ENCODE measurements at places on chromosomes 7 and 10. TPM values are rescaled to one million over a fixed set of nuclear protein-coding genes. Genes with fewer than 3 reads are reported as not detected.

The ELN gene
- total RNA-seq = 16.6 TPM

The SEMA3A gene
- 4.6 TPM for total RNA-seq

The SPDYE16 gene
- total RNA-seq = not detected

The IFIT1B gene
- total RNA-seq = not detected

The MKRN1 gene
- 66.4 TPM for total RNA-seq

The MACROH2A2 gene
- total RNA-seq = 32.0 TPM

- no peak overlapping the region for H3K27ac ChIP-seq
- peaks cover 6% of the 10 kb centered on the region for H3K36me3 ChIP-seq
- no peak overlapping the region for H3K4me3 ChIP-seq
- no peaks in the 10 kb centered on the region for H3K27me3 ChIP-seq
- no peak for DNase-seq
Observed at GRCh38 chr7:149731207-149731955, 42.0 kb downstream of the ZNF467 start.

DNA sequence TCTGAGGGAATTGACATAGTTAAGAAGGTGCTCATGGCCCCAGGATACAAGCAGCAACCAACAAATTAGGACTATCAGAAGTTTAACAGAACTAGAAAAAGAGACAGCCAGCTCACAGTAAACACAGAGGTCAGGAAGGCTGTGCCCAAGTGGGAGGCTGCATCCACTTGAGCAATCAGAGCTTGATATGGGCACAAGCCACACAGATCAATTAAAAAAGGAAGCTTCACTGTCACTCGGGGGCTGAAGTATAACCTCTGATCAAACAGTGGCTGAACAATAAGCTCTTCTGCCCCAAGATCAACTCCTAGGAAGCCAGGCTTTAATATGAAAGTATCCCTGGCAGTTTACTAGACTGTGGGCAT lies 40.0 kb downstream of the ZNF438 start:
- H3K27ac ChIP-seq = no peak overlapping the region
- no peaks in the 10 kb centered on the region for H3K27me3 ChIP-seq
- no peaks in the 10 kb centered on the region for H3K4me1 ChIP-seq
- no peak overlapping the region for H3K4me3 ChIP-seq

- peaks cover 5% of the 10 kb centered on the region for H3K4me1 ChIP-seq
- no peaks in the 10 kb centered on the region for H3K27me3 ChIP-seq
- no peak for DNase-seq
Observed at GRCh38 chr7:43921423-43921822, 4.8 kb upstream of the UBE2D4 start.

DNA sequence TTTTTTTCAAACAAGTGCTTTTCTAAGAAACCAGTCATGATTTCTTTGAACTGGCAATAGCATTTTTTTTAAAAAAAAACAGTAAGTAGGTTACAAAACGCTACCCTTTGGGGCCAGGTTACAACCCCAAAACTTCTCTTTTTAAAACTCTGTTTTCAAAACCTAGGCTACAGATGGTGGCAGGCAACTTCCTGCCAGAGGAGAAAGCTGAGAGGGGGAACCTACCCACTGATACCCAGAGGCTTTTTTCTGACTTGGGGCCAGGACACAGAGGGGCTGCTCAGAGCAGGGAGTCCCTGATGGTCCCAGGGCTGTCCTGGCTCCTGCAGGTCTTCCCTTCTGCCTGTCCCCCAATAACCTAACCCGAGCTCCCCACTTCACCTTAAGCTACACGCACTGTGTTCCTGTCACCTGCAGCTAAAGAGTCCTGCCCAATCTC lies 6.9 kb downstream of the STN1 start:
- DNase-seq = no peak
- H3K4me1 ChIP-seq = peaks cover 20% of the 10 kb centered on the region
- H3K27ac ChIP-seq = peak overlapping the region; percentile 64
- H3K27me3 ChIP-seq = no peaks in the 10 kb centered on the region

DNA sequence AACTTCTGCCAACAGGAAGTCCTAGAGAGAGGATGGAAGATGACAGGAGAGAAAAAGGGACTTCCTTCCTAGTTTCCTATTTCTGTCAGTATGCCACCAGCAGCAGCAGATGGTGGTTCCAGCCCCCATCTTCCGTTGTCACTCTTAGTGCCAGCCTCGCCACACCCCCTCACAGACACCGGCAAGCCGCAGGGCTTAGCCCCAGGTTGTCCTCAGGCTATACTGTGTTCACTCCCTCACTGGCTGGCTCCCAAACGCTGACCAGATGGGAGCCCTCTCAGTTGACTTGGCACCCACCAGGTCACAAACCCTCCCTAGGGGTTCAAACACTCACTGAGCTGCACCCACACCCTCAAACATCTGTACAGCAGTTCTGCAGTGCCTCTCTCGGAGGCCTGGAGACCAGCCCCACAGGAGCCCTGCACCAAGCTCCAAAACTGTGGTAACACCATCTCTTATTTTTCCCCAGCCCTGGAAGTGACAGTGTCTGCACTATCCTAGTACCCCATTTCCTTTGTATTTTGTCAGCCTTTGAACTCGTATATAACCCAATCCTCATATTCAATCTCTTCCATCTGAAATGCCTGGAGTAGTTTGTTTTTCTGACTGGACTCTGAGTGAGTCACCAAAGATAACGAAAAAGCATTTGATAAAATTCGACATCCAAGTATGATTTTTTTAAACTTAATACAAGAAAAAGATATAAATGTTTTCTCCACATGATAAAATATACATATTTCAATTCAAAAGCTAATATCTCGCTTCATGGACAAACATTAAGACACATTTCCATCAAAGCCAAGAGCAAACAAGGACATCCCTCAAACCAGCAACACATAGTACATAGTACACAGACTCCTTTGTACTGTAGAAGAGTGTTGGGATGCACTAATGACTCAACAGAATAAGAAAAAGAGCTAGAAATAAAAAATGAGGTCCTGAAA lies 34.5 kb downstream of the SMURF1 start:
- H3K36me3 ChIP-seq = no peaks in the 10 kb centered on the region
- H3K4me1 ChIP-seq = peaks cover 8% of the 10 kb centered on the region
- H3K4me3 ChIP-seq = no peak overlapping the region

DNA sequence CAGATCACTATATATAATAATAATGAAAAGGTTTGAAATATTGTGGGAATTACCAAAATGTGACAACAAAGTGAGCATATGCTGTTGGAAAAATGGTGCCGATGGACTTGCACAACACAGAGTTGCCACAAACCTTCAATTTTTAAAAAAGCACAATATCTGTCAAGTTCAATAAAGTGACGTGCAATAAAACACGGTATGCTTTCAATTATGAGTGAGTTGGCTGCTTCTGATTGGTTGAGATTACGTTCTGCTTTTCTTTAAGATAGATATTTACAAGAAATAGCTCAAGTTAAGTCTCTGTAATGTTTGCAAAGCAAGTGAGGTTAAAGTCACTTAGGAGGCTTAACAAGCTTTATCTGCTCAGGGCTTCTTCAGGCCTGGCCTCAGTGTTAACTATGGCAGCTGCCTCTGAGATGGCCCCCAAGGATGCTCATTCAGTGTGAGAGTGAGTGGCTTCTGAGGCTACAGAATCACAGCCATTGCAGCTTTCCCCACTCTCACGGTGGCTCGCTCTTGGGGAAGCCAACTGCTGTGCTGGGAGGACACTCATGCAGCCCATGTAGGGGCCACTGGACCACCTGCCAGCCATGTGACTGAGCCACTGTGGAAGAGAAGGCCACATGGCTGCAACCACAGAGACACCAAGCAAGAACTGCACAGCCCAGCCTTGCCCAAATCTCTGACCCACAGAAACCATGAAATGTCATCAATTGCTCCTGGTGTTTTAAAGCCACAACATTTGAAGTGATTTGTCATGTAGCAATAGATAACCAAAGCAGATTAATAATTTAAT lies 78.3 kb upstream of the TMEM72 start:
- H3K36me3 ChIP-seq = no peaks in the 10 kb centered on the region
- no peak overlapping the region for H3K27ac ChIP-seq
- H3K4me1 ChIP-seq = no peaks in the 10 kb centered on the region
- no peaks in the 10 kb centered on the region for H3K27me3 ChIP-seq

DNA sequence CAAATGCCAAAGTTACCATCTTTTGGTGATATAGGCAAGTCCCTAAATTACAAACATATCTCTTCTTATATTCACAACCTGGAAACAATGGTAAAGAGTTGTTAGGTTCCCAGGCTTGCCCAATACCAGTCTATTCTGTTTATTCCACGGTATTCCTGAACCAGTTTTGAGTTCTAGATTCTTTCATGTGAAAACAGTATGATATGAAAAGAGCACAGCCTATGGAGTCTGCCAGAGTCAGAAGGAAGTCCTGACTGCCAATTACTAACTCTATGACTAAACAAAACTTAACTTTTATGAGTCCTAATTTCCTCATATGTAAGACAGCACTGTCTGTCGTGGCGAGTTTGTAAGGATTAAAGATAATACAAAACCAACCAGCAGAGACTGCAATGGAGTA lies 5.6 kb downstream of the ABI1 start:
- no peaks in the 10 kb centered on the region for H3K36me3 ChIP-seq
- no peaks in the 10 kb centered on the region for H3K27me3 ChIP-seq
- H3K4me1 ChIP-seq = peaks cover 73% of the 10 kb centered on the region
- peak overlapping the region; percentile 72 for H3K27ac ChIP-seq
- H3K4me3 ChIP-seq = no peak overlapping the region

DNA sequence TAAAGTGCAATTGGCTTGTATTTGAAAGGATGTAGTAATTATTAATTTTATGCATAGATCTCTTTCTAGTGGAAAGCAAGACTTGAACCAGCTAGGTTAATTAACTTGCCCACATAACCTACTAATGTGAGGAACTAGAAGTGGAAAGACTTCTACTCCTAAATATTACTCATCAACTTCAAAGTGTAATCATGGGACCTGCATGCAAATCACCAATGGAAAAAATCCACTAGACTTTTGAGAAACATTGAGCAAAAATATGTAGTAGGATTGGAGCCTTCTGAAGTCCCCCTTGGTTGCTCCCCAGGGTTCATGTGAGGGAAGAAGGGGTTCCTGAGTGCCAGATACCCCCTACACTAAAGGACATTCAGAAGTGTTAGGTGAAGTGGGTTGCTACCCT lies 240.2 kb downstream of the PTEN start:
- no peaks in the 10 kb centered on the region for H3K27me3 ChIP-seq
- no peak overlapping the region for H3K27ac ChIP-seq
- no peaks in the 10 kb centered on the region for H3K4me1 ChIP-seq

- H3K27ac ChIP-seq = no peak overlapping the region
- no peaks in the 10 kb centered on the region for H3K4me1 ChIP-seq
- no peak overlapping the region for H3K4me3 ChIP-seq
- H3K36me3 ChIP-seq = no peaks in the 10 kb centered on the region
- H3K27me3 ChIP-seq = no peaks in the 10 kb centered on the region
Observed at GRCh38 chr10:7329219-7329618, 81.6 kb downstream of the SFMBT2 start.

DNA sequence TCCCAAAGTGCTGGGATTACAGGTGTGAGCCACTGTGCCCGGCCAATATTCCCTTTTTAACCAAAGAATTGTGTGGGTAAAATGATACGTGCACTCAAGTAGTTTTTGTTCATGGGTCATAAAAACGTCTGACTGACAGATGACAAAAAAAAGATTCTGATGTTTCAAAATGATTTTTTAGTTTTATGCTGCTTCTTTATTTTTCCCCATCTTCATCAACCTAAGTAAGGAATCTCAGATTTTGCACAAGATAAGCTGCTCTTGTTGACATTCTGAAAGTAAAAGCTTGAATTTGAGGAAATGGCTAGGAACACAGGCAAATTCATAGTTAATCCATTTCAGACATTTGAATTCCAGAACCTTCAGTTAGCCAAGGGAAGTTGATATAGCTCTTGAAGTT lies 526.1 kb upstream of the NRP1 start:
- no peaks in the 10 kb centered on the region for H3K36me3 ChIP-seq
- DNase-seq = no peak
- H3K4me3 ChIP-seq = no peak overlapping the region
- H3K27ac ChIP-seq = no peak overlapping the region
- H3K4me1 ChIP-seq = no peaks in the 10 kb centered on the region
- no peaks in the 10 kb centered on the region for H3K27me3 ChIP-seq

DNA sequence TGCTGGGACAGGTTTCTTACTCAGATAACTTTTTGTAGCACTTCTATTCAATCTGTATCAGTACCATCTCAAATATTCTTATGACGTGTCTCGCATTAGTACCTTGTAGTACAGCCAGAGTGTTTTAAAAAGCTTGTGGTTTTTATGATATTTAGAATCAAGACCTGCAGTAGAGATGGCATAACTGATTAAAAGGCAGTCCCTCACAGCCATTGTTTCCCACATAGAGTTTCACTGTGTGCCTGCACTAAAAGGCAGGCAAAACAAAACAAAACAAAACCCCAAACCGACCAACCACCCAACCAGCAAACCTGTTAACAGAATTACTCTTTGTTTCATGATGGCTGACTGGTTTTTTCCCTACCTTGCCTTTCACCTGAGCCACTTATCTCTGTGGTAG lies 221.3 kb upstream of the DGKB start:
- H3K4me3 ChIP-seq = no peak overlapping the region
- H3K36me3 ChIP-seq = no peaks in the 10 kb centered on the region
- H3K4me1 ChIP-seq = no peaks in the 10 kb centered on the region
- no peak overlapping the region for H3K27ac ChIP-seq
- DNase-seq = no peak
- H3K27me3 ChIP-seq = no peaks in the 10 kb centered on the region

GRCh38 chr10:124642088-124642710 lies 102.0 kb downstream of the FAM53B start:
- H3K36me3 ChIP-seq = no peaks in the 10 kb centered on the region
- no peak for DNase-seq
- no peaks in the 10 kb centered on the region for H3K27me3 ChIP-seq
- H3K4me3 ChIP-seq = no peak overlapping the region
- H3K4me1 ChIP-seq = peaks cover 80% of the 10 kb centered on the region

DNA sequence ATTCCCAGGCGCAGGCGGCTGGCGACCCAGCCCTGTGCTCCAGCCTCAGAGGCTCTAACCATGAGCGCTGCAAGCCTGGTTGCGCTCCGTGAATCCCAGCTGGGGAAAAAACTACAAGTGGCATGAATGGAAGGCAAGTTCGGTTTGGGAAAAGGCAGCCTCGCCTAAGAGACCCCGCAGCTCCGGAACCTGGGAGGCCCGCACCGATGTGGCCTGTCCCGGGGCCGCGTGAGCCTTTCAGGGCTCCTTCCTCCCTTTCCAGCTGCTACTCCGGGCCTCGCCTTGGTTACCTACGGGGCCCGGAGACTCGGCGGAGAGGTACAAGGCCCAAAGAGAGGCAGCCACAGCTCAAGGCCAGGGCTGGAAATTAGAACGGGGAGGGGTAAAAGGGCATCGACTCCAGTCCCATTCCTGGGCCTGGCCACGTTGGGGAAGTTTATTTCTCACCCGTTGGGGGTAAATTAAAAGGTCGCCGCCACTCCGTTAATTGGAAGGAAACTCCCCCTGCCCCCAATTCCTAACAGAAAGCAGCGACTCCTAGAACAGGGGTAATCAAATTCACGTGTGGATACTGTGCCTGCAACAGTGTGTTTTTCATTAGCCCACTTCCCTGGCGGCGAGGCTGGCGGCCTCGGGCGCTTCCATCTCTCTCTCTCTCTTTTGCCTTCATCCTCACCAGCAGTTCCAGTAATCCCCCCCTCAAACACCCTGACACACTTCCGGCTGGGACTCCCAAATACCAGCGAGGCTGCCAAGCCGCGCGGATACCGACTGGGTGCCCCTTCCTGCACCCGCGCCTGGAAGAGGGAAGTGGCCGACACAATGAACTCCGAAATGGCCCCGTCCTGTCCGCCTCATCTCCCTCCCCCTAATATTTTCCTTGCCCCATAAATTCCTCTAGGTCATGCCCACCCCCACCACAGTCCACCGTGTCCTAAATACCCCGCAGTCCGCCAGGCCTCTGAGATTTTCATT lies 1.5 kb upstream of the HOXA9 start:
- H3K36me3 ChIP-seq = no peaks in the 10 kb centered on the region
- H3K4me3 ChIP-seq = no peak overlapping the region
- peaks cover 21% of the 10 kb centered on the region for H3K4me1 ChIP-seq
- H3K27ac ChIP-seq = no peak overlapping the region
- no peak for DNase-seq

- H3K27me3 ChIP-seq = no peaks in the 10 kb centered on the region
- H3K27ac ChIP-seq = no peak within 1 kb of the TSS
- DNase-seq = no peak
- H3K4me1 ChIP-seq = no peaks in the 10 kb centered on the region
- no peaks in the 10 kb centered on the region for H3K36me3 ChIP-seq
Observed at GRCh38 chr10:103458720-103459119, at the start of gene CALHM1. Gene CALHM1 (minus strand): TSS chr10:103458900. CDS start chr10:103458751, 149 bp downstream.
